ENCODE measurements at places on chromosomes 2 and 18. TPM values are rescaled to one million over a fixed set of nuclear protein-coding genes. Genes with fewer than 3 reads are reported as not detected.

CPO gene
- 0.66 TPM for total RNA-seq

FLACC1 gene
- 0.42 TPM for total RNA-seq

SATB2 gene
- 23.0 TPM for total RNA-seq

NRP2 gene
- 19.7 TPM for total RNA-seq

TUBB8B gene
- total RNA-seq, result 0.72 TPM

LYG1 gene
- total RNA-seq, result 0.31 TPM

ZNF396 gene
- total RNA-seq, result 1.2 TPM

MZT2A gene
- total RNA-seq, result 127 TPM

CNRIP1 gene
- total RNA-seq, result 0.70 TPM

AFF3 gene
- 0.22 TPM for total RNA-seq

TGOLN2 gene
- total RNA-seq, result 47.8 TPM

PCARE gene
- not detected for total RNA-seq

C2orf81 gene
- 2.4 TPM for total RNA-seq

DNA sequence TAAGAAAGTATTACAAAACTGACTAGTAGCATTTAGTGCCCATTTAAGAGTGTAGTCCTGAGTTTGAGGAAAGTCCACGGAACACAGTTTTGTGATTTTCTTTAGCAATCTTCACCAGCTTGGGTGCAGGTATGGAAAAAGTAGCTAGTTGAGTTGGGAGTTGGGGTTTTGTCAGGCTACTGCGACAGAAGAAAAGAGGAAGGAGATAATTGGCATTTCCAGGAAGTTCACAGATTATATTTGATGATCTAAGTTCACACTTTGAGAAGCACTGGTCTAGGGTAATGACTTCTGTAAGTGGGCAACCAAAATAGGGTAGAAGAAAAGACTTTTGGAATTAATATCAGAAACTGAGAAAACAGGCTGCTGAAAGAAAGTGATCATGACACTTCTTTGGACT lies 52.1 kb downstream of the VIL1 start:
- no peaks in the 10 kb centered on the region for H3K27me3 ChIP-seq
- no peaks in the 10 kb centered on the region for H3K4me1 ChIP-seq
- no peak for DNase-seq
- no peak overlapping the region for H3K27ac ChIP-seq

GRCh38 chr2:188138313-188138712 lies 153.4 kb upstream of the GULP1 start:
- H3K4me3 ChIP-seq, result no peak overlapping the region
- DNase-seq, result no peak
- no peaks in the 10 kb centered on the region for H3K27me3 ChIP-seq
- H3K4me1 ChIP-seq, result no peaks in the 10 kb centered on the region
- H3K36me3 ChIP-seq, result 0 out of 2 replicates have a peak, but pooled peaks cover 9% of the 10 kb centered on the region

DNA sequence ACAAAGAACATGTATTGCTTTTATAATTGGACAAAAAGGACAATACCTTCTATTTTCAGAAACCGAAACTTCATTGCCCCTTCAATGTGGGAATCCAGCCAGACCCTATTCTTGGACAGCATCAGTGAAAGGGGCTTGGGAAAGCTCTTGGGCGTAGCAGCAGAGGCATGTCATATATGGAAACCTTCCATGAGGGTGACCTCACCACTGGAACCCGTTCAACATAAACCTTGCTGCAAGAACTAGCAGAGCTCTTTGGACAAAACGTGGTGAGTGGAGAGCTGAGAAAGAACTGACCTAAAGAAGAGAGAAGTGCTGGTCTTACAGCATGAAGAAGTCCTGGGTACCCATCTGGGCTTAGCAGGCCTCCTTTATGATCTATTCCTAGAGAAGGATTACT lies 22.7 kb upstream of the ACTG2 start:
- no peak for DNase-seq
- H3K27ac ChIP-seq, result no peak overlapping the region
- no peak overlapping the region for H3K4me3 ChIP-seq
- no peaks in the 10 kb centered on the region for H3K27me3 ChIP-seq
- H3K36me3 ChIP-seq, result peaks cover 6% of the 10 kb centered on the region

- DNase-seq, result no peak
- H3K27ac ChIP-seq, result no peak overlapping the region
- H3K4me1 ChIP-seq, result no peaks in the 10 kb centered on the region
- H3K36me3 ChIP-seq, result no peaks in the 10 kb centered on the region
Measured at GRCh38 chr2:53583583-53583982, 184.0 kb upstream of the CHAC2 start.

- H3K36me3 ChIP-seq, result no peaks in the 10 kb centered on the region
- DNase-seq, result no peak
- no peaks in the 10 kb centered on the region for H3K27me3 ChIP-seq
- no peak overlapping the region for H3K4me3 ChIP-seq
Measured at GRCh38 chr2:182822733-182823132, 43.7 kb downstream of the FRZB start.

DNA sequence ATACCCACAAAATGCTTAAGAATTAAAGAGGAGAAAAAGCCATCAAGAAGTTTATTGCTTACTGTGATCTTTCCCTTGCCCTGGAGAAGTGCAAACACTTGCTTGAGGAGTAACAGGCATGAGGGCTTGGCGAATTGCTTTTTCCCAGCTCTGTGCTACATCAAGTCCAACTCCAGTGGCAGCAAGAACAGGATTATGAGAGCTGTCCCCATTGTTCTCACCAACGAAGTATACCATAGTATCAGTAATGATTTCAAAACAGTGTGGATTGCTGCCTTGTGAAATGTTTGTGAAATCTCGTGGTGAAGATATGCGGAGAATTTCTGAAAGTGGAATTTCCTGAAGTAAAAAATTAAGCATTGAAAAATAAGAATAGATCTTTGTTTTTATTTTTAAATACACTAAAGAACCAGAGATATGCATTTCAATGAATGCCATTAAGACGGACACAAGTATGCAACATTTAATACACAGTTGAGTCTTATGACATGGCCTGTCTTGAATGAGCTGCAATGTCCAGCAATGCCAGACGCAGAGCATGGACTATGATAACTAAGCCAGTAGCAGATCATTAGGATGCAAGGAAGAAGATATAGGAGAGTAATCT lies 43.0 kb downstream of the NDUFAF7 start:
- no peaks in the 10 kb centered on the region for H3K27me3 ChIP-seq
- peaks cover 2% of the 10 kb centered on the region for H3K4me1 ChIP-seq
- no peak overlapping the region for H3K27ac ChIP-seq
- no peak for DNase-seq

- DNase-seq, result no peak
- no peaks in the 10 kb centered on the region for H3K27me3 ChIP-seq
- no peak overlapping the region for H3K27ac ChIP-seq
- no peak overlapping the region for H3K4me3 ChIP-seq
Measured at GRCh38 chr2:113851640-113852039, 38.2 kb upstream of the ACTR3 start.

- H3K36me3 ChIP-seq, result no peaks in the 10 kb centered on the region
- no peak for DNase-seq
- H3K4me3 ChIP-seq, result no peak overlapping the region
- H3K4me1 ChIP-seq, result no peaks in the 10 kb centered on the region
Measured at GRCh38 chr2:68099260-68099659, 36.5 kb upstream of the C1D start.

DNA sequence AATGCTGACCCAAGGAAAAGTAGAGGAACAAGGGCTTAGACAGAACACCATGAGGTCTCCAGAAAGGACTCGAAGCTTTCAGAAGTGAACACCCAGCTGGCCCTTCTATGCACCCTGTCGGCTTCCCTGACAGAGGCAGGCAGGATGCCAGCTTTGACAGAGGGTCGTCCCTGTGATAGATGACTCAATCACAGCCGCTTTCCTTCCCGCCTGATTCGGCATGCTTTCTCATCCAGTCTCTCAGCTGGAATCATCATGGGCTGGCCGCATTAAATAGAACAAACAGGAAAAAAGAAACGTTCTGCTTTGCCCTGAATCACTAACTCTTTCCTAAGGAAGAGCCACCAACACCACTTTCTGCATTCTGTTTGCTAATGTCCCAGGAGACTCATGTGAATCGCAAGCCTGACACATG lies 140.3 kb upstream of the RAB12 start:
- H3K4me3 ChIP-seq, result no peak overlapping the region
- H3K4me1 ChIP-seq, result no peaks in the 10 kb centered on the region

GRCh38 chr2:25314514-25315315 lies 27.0 kb downstream of the DNMT3A start:
- no peak overlapping the region for H3K27ac ChIP-seq
- peaks cover 8% of the 10 kb centered on the region for H3K4me1 ChIP-seq
- DNase-seq, result peak; percentile 91

- no peak overlapping the region for H3K27ac ChIP-seq
- H3K36me3 ChIP-seq, result no peaks in the 10 kb centered on the region
- H3K4me1 ChIP-seq, result no peaks in the 10 kb centered on the region
- no peak overlapping the region for H3K4me3 ChIP-seq
- no peak for DNase-seq
- no peaks in the 10 kb centered on the region for H3K27me3 ChIP-seq
Measured at GRCh38 chr18:23887493-23887892, 127.1 kb upstream of the TTC39C start.

DNA sequence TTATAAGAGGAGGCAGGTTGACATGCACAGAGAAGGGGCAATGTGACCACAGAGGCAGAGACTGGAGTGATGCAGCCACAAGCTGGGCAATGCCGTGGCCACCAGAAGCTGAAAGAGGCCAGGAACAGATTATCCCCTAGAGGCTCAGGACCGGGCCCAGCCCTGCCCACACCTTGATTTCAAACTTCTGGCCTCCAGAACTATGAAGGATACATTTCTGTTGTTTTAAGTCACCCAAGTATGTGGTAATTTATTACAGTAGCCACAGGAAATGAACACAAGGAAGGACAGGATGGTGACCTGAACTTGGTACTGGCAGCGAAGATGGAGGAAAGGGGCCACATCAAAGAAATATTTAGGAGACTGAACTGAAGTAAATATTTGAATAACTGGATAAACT lies 66.8 kb upstream of the RIOK3 start:
- H3K27ac ChIP-seq, result no peak overlapping the region
- H3K36me3 ChIP-seq, result peaks cover 1% of the 10 kb centered on the region
- H3K4me3 ChIP-seq, result no peak overlapping the region
- H3K27me3 ChIP-seq, result no peaks in the 10 kb centered on the region
- no peaks in the 10 kb centered on the region for H3K4me1 ChIP-seq
- no peak for DNase-seq

- no peak overlapping the region for H3K27ac ChIP-seq
- no peak for DNase-seq
- H3K36me3 ChIP-seq, result no peaks in the 10 kb centered on the region
- no peak overlapping the region for H3K4me3 ChIP-seq
- H3K4me1 ChIP-seq, result peaks cover 2% of the 10 kb centered on the region
Measured at GRCh38 chr2:179340678-179341077, 76.0 kb upstream of the SESTD1 start.

All from H9 (cell line).